NCI-H526 treated with DMSO at 0.1 percent for 48 hours (cell line): ENCODE measurements at places on chromosomes 3 and 15.

GRCh38 chr3:114624571-114625181 is 330.8 kb downstream of the TIGIT start:
- DNase-seq, result no peak

- DNase-seq, result no peak
Observed at GRCh38 chr15:52309154-52309548, 13.5 kb upstream of the MYO5C start.

GRCh38 chr3:154794391-154794790 is 285.7 kb upstream of the MME start:
- DNase-seq, result no peak

DNA sequence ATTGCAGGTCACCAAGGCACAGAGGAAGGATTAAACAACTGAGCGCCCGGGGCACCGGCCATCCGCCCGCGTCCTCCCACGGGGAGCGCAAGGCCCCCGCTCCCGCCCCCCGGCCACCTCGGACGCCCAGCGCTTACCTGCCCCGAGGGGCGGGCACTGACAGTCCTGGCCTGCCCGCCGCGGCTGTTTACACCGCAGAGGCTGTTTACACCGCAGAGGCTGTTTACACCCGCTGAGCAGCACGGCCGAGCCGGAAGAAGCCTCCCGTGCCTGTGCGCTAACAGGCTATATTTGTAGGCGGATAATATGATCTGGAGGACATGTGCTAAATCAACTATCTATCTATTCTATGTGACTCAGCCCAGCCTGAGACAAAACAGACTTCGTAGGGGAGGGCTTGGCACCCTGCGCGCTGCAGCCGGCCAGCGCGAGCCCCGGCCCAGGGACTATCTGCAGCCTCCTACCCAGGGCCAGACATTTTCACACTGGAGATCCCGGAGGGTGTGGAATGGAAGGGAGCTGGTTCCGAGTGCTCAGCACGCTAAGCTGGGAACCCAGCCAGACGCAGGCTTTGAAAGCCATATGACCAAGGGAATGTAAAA is at the start of gene LRRC2:
Gene LRRC2 (minus strand): TSS at position 263 of the 602 bp plus-strand sequence. CDS start 14,711 bp downstream, outside the sequence.
- peak; percentile 6 for DNase-seq

GRCh38 chr15:49015896-49016295 is 30.4 kb downstream of the SECISBP2L start:
- no peak for DNase-seq

GRCh38 chr3:14358426-14359211 is 43.8 kb upstream of the SLC6A6 start:
- peak; percentile 3 for DNase-seq

GRCh38 chr3:52649461-52650210 is 36.1 kb downstream of the PBRM1 start:
- DNase-seq, result no peak

GRCh38 chr3:52606373-52607085 is 70.1 kb downstream of the UQCC5 start:
- DNase-seq, result no peak

DNA sequence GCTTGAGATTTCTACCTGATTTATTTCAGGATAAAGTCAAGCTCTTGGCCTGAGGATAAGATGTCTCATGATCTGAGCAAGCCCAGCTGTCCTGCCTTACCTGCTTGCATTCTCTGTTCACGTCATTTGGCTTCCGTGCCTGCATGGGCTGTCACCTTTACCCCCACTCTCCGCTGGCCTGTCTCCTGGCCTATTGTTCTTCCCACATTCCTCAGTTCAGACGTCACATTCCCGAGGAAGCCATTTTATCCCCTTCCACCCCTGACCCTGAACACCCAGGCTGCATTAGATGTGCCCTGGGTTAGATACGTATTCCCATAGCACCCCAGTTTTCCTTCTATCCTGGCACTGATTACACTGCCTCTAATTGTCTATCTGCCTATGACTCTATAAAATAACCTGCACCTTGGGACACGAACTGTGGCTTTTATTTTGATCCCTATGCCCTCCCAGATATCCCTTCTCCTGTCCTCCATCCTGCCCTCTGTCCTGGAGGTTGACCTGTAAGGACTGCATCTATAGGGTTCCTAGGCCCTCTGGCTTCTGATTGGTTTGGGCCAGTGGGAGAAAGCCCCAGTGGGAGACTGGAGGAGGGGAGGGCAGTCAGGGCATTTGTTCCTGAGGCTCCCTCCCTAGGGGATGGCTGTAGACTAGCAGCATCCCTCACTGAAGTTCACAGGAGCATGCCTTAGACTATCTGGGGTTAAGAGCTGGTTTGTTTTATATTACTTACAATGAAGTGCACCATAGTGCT is 19.2 kb upstream of the UBE2Q2 start:
- no peak for DNase-seq

DNA sequence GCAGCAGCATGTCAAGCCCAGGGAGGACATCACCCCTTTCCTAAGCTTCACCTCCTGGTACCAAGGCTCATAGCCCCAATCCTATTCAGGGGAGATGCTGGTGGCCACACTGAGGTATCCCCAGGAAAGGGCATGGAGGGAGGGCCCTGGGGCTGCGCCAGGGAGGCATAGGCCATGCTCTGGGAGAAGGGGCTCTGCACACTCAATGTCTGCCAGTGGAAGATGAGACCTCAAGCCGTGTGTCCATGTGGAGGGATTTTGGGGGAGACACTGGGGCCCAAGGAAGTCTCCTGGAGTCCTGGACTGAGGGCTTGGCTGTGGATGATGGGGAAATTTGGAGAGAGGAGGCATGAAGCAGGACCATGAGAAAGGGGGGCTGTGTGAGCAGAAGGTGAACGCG is 21.2 kb upstream of the PRR23E start:
- no peak for DNase-seq

GRCh38 chr3:61111825-61112224 is 139.4 kb downstream of the FHIT start:
- no peak for DNase-seq

DNA sequence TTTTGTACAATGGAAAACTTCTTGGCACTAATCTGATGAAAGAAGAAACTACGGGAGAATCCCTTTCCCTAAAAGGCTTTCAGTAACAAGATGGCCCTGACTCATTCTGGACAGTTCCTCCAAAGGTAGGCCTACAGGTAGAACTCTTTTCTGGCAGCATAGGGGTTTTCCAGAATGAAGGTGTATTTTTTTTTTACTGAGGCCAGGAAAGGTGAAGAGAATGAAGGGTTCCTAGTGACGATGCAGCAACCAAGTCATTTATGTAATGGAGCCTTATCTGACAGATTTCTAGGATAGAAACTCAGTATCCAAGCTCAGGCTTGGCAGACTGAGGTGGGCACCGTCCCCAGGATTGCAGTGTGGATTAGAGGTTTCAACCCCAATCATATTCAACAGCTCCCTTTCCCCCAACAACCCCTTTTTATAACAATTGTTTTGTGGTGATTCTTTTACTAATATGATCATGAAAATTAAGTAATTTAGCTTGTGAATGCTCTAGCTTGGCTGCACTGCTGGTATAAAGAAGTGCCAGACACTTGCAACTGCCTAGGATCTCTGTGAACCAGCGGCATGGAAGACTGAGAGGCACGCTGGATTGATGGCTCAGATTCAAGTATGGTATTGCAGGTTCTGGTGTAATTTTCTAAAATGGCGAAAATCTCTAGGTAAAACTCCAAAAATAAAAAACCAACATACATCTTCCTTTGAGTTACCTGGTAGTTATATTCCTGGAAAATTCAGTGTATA is 8.7 kb upstream of the TRIM69 start:
- no peak for DNase-seq

DNA sequence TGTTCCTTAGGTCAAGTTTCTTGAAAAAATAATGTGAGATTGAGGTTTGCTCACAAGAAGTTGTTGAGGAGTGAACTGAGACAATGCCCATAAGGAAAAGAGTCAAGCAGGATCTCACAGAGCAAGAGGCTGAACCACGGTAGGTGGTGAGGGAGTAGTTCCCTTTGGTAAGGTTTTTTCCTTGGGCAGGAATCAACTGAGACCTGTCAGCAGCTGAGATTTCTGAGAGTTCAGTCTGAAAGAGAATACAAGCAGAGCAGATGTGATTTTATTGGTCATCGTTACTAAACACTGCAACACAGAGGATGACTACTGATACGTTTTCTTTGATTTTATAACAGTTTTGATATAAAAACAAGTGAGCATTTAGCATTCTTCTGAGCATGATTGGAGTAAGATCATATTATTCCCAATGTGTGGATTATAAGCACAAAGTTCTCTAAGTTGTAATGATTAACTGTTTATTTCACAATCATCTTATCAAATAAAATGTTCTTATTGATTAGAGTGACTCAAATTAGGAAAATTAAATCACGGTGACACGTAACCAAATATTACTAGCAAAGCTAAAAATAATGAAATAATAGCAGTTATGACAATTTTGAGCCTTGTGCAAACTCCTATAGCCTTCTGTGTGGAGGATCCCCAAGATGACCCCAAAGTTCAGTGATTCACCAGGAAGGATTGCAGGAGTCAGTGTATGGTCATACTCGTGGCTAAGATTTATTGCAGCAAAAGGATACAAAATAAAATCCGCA is 346.2 kb upstream of the ZNF717 start:
- no peak for DNase-seq

GRCh38 chr15:98957655-98958054 is 49.9 kb downstream of the PGPEP1L start:
- no peak for DNase-seq

GRCh38 chr15:57458356-57458781 is 82.1 kb downstream of the CGNL1 start:
- no peak for DNase-seq

- DNase-seq, result no peak
Observed at GRCh38 chr3:99248130-99248529, 346.6 kb upstream of the DCBLD2 start.

GRCh38 chr3:124360155-124360554 is 368.2 kb upstream of the ROPN1 start:
- DNase-seq, result no peak

DNA sequence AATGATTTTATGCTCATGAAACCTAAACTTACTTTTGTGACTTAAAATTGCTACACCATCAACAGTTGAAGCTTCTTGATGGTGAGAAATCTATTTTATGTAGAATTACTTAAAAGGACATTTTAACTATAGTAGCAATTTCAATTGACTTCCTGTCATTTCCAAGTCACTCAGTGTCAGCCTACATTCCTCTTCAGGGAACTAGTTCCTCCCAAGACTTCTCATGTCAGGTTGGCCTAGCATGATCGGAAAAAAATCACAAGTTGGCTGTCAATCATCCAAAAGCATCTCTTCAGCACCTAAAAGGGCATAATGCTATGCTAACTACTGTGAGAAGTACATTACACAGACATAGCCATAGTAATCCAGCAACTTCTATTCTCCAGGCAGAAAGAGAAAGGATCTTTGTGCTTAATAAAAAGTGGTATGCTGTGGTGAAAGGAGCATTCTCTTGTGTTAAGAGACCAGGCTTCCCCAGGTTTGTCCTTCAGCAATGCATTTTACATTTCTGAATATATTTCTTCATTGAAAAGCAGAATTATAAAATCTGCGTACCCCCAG is 893.7 kb downstream of the AGBL1 start:
- no peak for DNase-seq

DNA sequence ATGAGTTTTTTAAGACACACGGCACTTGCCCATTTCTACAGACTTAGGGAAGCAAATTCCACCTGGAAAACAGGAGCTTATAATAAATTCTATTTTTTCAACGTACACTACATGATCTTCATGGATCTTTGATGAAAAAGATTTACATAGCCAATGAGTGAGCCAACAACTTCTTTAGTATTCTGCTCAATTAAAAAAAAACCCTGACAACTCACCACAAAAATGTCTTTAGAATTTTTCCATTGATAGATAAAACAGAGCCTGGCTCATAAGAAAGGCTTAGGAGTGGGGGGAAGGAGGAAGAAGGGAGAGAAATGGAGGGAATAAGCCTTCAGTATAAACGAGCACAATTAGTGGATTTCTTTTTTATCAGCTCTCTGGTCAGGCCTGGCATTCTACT is 126.7 kb downstream of the ATP10A start:
- no peak for DNase-seq

GRCh38 chr3:37715358-37715757 is 146.3 kb upstream of the CTDSPL start:
- DNase-seq, result no peak

DNA sequence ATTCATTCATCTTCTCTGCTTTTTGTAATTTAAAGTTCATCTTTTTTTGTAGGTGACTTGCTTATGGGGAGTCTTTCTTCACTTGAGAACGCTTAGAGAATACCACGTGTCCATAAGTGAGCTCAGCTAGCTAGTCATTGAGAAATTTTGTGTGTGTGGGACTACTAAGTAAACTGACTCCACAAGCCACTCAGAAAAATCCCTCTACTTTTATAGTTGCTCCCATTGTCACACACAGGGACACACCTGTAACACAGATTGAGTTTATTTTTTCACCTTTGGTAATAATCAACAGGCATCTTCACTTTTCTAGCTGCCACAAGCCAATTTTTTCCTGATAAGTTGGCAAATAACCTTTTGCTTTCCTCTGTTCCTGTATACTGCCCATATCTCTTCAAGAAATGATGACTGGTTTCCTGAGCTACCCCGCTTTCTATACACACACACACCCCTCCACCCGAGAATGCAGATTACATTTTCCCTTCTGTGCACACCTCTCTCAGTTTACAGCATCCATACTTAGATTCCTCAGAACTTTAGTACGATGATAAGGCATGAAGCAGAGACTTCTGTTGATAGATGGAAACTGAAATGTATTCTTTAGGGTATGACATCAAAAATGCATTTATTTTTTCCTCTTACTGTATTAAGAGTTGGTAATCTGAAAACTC is 4.6 kb downstream of the TSC22D2 start:
- peak; percentile 25 for DNase-seq

GRCh38 chr15:77738038-77738370 is 105.3 kb upstream of the LINGO1 start:
- DNase-seq, result no peak

DNA sequence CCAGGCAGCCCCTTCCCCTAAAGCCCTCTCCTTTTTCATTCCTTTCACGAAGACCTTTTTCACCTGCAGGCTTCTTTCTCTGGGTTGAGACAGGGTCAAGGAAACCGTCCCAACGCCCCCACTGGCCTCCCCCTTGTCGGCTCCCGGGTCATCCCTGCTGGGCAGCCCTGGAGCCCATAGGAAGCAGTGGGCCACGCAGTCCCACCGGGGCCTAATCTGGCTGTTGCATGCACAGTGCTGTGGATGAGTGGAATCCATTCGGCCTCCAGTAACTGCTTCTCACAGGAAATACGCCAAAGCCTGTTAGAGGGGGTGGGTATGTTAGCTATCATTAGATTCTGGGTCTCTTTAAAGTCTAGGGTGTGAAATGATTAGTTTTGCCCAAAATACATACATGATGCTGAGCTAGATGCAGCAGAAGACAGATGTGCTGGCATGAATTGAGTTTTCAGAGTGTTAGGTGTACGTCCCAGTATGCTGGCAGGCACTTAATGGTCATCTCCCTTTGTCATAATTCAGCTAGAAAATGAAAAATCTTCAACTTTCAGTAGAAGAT is 16.6 kb downstream of the LYSMD4 start:
- DNase-seq, result no peak

GRCh38 chr3:128794067-128794768 is 68.2 kb downstream of the RAB7A start:
- no peak for DNase-seq

- DNase-seq, result peak; percentile 69
Observed at GRCh38 chr15:99755692-99756409, 22.6 kb upstream of the LYSMD4 start.
